ENCODE measurements at places on chromosomes 3 and 15. TPM values are rescaled to one million over a fixed set of nuclear protein-coding genes. Genes with fewer than 3 reads are reported as not detected.
A peak's percentile ranks its signal among the peaks of the same experiment; 100 is the strongest.

GRCh38 chr15:40768521-40769273, 1.1 kb upstream of the C15orf62 start:
- DNase-seq: peak; percentile 53

DNA sequence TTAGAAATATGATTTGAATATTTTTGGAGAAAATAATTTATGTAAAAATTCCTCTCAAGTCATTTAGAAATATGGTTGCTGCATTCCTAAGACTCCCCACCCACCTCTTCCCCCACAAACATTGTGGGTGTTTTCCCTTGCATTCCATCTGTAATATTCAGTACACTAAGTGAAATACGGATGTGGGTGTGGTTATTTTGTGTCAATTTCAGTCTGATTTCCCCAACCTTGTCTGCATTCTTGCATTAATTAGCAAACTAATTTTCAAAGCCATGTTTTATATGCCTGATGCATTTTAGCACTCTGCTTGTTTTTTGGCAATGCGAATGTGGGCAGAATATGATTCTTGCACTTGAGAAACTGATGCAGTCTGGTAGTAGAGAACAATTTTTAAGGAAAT, 408.3 kb upstream of the RGMA start:
- DNase-seq: no peak

GRCh38 chr15:84606653-84607120, 5.9 kb downstream of the ZSCAN2 start:
- DNase-seq: peak; percentile 72

DNA sequence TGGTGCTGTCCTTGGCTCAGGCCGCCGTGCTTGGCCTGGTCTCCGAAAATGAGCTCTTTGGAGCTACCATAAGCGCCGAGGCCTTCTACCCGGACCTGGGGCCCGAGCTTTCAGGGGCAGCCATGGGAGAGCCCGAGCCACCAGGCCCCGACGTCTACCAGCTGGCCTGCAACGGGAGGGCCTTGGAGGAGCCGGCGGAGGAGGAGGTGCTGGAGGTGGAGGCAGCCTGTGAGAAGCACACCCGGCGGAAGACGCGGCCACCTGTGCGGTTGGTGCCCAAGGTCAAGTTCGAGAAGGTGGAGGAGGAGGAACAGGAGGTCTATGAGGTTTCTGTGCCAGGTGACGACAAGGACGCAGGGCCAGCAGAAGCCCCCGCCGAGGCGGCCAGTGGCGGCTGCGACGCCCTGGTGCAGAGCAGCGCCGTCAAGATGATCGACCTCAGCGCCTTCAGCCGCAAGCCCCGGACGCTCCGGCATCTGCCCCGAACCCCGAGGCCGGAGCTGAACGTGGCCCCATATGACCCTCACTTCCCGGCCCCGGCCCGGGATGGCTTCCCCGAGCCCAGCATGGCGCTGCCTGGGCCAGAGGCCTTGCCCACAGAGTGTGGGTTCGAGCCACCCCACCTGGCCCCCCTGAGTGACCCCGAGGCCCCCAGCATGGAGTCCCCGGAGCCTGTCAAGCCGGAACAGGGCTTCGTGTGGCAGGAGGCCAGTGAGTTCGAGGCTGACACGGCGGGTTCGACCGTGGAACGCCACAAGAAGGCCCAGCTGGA, 34.9 kb downstream of the IDH2 start:
- no peak for DNase-seq

GRCh38 chr3:81913886-81914663, 152.6 kb upstream of the GBE1 start:
- DNase-seq: no peak

DNA sequence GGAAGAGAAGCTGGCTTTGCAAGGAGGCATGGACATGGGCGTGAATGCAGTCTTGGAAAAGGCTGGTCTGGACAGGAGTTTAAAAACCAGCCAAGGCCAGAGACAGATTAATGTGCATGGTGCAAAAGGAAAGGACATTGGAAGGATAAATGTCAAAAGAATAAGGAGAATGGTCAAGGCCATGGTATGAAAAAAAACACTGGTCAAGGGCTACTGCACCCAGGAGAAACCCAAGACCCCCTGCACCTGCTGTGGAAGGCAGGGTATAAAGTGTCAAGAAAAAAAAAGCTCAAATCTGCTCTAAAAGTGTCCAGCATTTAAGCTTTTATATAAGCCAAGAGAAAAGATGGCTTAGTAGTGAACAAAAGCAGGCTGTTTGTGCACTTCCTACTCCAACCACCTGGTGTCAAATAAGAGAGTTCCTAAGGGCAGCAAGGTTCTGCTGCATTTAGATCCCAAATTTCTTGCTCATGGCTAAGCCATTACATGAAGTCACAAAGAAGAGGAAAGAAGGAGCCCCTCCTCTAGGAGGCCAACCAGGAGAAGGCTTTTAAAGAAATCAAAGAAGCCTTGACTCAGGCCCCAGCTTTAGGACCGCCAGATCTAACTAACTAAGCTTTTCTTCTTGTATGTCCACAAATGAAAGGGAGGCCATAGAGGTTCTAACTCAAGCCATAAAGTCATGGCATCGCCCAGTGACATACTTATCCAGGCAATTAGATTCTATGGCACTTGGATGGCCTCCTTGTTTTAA, 16.9 kb downstream of the CCR4 start:
- no peak for DNase-seq

DNA sequence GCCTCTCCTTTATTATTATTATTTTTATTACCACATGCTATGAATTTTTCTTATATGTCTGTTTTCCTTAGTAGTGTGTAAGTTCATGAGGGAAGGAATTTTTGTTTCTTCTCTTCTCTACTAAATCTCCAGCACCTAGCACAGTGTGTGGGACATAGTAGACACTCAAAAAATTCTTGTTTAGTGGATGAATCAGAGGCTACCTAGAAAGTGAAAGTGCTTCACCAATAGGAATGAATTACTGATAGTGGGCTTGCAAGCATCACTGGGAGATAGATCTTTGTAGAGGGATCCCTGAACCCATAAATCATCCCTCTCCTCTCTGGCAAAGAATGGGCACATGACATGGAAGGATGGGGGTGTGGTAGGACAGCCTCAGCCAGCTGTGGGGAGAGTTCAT, 8.5 kb downstream of the SPTBN5 start:
- DNase-seq: no peak

DNA sequence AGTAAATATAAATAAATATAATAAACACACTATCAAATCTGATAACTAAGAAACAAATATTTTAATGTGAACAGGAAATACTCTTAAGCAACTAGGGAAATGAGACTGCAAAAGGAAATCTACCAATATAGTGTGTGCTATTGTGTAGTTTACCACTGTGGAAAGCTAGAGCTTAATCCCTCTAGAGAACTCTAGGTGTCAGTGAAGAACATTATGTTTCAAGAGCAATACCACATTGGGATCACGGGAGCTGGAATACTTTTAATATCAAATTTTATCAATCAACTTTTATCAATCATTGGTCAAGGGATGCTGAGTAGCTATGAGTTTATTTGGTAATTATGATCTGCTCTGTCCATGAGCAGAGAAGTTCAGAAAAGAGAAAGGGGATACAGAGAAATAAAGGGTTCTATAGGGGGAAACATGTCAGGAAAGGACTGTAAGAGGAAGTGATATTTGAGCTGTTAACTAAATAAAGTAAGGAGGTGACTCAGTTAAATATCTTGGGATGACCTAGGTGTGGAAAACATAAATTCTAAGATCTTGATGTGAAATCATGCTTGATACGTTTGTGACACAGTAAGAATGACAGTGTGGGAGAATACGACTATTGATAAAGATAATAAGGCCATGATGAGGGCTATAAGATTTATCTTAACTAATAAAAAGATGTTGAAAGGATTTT, 762.2 kb upstream of the ALCAM start:
- DNase-seq: peak; percentile 35

DNA sequence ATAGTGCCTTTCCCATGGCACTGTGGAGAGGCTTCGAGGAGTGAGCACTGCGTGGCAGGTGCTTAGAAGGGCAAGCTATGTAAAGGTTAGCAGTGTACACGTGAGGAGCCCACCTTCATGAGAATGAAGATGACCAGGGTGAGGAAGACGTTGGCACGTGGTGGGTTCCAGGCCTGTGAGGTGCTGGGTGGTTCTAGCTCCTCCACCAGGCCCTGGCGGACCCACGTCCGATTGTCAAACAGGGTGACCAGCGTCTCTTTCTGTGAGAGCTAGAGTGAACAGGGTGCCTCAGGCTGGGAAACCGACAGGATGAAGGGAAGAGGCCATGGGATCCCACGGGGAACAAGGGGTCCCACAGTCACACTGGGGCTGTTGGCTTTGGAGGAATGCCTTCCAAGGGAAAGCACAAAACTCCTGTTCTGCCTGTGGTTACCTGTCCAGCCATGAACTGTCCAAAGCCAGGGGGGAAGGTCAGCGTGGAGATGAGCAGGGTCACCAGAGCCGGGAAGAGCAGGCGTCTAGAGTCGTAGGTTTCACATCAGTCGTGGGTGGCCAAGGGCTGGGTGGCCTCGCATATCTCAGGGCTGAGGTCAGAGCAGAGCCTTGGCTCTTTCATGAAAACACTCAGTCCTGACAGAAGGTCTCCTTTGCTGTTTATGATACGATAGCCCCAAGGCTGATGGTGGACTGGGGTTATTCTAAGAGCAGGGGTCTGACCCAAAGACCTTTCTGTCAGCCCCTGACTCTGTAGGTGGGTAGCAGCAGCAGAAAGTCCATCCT, 6.0 kb downstream of the CLCN2 start:
- DNase-seq: no peak

DNA sequence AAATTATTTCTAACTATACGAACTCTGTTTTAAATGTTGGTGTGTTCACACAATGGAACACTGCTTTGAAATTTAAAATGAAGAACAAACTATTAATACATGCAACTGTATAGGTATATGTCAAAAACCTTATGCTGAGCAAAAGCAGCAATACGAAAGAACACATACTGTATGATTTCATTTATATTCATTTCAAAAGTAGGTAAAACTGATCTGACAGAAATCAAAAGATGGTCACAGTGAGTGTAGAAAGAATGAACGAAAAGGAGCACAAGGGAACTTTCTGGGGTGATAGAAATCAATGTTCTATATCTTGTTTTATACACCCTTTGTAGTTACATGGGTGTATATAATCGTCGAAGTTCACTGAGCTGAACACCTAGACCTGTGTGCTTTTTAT, 12.6 kb downstream of the ATP8B4 start:
- DNase-seq: no peak

DNA sequence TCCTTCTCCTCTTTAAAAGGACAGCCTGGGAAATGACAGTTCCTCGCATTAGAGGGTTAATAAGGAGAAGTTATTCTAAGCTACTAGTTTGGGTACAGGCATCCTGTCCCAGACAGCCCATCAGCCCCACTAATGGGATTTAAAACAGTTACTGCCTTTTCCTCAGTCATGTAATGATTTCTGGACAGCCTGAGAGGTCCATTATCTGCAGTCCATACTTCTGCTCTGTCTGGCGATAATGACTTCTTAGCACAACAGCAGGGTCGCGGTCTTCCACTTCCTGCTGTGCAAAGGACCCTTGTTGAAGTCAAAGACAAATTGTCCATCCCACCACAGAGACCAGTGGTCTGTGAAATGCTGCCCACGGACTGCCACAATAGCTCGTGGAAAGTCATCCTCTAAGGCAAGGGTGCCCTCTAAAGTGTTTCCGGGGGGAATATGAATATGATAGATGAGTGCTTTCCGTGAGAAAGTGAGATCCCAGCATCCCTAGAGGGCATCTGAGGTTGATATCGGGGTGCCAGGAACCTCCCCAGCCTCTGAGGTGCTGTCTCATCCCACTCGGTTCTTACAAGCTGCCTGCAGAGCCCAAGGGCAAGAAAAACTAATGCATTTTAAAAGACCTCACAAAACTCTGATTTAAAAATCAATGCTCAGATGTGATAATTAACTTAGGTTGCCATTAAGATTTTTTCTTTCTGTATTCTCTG, 100.7 kb downstream of the SHOX2 start:
- DNase-seq: no peak

GRCh38 chr3:72015463-72015862, 230.5 kb upstream of the PROK2 start:
- peak; percentile 28 for DNase-seq

DNA sequence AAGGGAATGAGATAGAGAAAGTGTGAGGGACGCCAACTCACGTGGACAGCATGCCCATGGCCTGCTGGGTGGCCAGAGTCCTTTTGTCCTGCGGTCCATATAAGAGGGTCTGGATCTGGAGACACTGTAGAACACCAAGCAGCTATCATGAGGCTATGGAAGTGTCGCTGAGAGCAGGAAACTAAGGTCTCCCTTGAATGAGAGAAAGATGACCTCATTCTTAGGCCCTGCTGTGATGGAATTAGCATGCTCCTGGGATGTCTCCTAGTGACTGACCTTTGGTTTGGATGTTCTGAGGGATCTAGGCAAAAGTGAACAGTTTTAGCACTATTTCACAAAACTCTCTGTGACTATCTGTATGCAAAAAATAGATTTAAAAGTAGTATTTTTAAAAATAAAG, 34.4 kb downstream of the SYNM start:
- DNase-seq: no peak

- no peak for DNase-seq
Measured at GRCh38 chr15:81939604-81940440, 106.0 kb downstream of the MEX3B start.

DNA sequence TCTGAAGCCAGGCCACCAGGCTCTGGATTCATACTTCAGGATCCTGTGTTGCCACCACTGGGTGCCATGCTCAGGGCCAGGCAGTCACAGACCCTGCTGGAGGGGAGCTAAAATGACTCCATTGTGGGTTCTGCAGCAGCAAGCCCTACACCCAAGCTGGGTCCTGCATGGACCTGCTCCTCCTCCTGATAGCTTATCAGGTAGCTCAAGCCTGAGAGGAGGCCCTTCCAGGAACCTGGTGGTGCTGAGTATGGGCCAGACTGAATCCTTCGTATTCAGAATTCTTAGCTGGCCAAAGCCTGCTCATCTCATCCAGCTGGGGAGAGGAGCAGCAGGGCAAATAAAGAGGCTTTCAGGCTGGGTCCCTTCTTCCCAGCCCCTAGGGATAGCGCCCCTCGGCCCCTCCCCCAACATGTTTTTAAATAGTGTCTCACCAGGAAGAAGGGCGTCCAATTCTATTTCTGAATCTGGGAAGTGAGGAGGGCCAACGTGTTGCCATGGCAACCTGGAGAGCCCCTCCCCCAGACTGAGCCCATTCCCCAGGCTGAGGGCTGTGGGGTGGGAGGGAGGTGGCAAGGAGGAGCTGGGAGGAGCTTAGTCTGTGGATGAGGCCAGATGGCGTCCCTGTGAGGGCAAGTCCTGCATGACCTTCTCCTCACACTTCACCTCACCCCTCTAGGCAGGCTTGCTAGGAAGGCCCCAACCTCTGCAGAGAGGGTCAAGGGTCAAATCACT, 11.0 kb upstream of the CAMKV start:
- DNase-seq: no peak

SLC2A2 gene
- not detected for total RNA-seq

PLIN1 gene
- total RNA-seq: 7.6 TPM

OR5K2 gene
- total RNA-seq: not detected

ARRDC4 gene
- 79.9 TPM for total RNA-seq

CPLX3 gene
- total RNA-seq: 37.5 TPM

PRR20G gene
- not detected for total RNA-seq

Measured in stomach (tissue), 19 donors.